Chondrocyte (in vitro differentiated cells): ENCODE measurements at places on chromosomes 3 and 15. TPM values are rescaled to one million over a fixed set of nuclear protein-coding genes. Genes with fewer than 3 reads are reported as not detected.

The SCAMP5 gene
- total RNA-seq: 20.6 to 29.3 TPM (median 22.4 TPM) in 3 replicates

The TRPM1 gene
- not detected in 3 replicates for total RNA-seq

- no peaks in the 10 kb centered on the region for H3K36me3 ChIP-seq
- no peak for DNase-seq
- no peak overlapping the region for H3K27ac ChIP-seq
- peaks cover 17% of the 10 kb centered on the region for H3K4me1 ChIP-seq
- no peak overlapping the region for H3K4me3 ChIP-seq
- no peaks in the 10 kb centered on the region for H3K27me3 ChIP-seq
Observed at GRCh38 chr3:45628746-45629145, 34.2 kb downstream of the LIMD1 start.

GRCh38 chr3:192855434-192855833, 62.2 kb downstream of the MB21D2 start:
- peaks cover 32% of the 10 kb centered on the region for H3K4me1 ChIP-seq
- DNase-seq: no peak
- no peak overlapping the region for H3K27ac ChIP-seq

GRCh38 chr15:92123962-92124656, 269.6 kb upstream of the ST8SIA2 start:
- H3K27me3 ChIP-seq: peaks cover 8% of the 10 kb centered on the region
- DNase-seq: no peak
- no peak overlapping the region for H3K27ac ChIP-seq
- no peaks in the 10 kb centered on the region for H3K4me1 ChIP-seq

GRCh38 chr3:76198086-76198485, 412.7 kb upstream of the ZNF717 start:
- H3K36me3 ChIP-seq: no peaks in the 10 kb centered on the region
- no peak for DNase-seq
- H3K4me3 ChIP-seq: no peak overlapping the region
- H3K27ac ChIP-seq: no peak overlapping the region
- H3K4me1 ChIP-seq: no peaks in the 10 kb centered on the region
